Activated CD8-positive, alpha-beta memory T cell treated with anti-CD3 and anti-CD28 coated beads for 1 hour (primary cell): ENCODE measurements at places on chromosomes 16 and 17.

DNA sequence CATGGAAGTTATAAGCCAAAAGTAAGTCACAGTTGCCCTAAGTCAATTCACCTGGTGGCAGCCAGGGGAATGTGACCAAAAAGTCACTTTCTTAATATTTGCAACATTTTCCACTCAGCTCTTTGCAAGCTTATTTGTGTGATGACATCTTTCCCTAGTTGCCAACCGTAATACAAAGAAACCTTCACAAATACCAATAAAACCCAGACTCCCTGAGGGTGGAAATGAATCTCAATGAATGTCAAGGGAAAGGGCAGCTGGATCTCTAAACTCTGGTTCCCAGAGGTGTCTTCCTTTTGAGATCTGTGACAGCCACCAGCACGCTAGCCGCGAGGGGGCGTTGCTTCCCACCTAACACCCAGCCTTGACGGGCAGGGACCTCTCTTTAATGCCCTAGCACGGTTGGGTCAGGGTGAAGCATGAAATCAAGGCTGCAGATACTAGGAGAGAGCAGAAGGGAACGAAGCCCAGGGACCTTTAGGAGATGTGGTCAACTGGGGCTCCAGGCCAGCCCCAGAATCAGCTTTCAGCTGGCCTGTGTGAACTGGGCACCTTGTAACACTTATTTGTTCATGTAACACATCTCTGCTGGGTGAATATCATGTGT, 82.2 kb downstream of the CMC2 start:
- no peak for DNase-seq

GRCh38 chr17:50967795-50968194, 101.6 kb upstream of the TOB1 start:
- DNase-seq = no peak

DNA sequence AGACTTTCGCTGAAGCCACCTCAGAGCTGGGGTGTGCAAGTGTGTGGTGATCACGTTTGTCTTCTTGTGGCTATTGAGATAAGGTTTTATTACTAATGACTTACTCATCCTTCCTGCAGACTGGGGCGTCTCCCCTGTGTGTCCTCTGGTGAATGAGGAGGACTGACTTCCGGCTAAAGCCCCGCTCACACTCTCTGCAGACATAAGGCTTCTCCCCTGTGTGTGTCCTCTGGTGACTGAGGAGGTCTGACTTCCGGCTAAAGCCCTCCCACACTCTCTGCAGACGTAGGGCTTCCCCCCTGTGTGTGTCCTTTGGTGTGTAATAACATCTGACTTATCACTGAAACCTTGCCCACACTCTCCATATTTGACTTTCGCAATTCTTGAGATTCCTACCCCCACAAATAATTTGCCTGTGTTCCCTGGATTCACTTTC, 19.4 kb downstream of the PRDM7 start:
- DNase-seq = no peak

GRCh38 chr16:15054357-15055140, 1.3 kb downstream of the NTAN1 start:
- no peak for DNase-seq

- DNase-seq = no peak
These were observed 154.7 kb upstream of the CACNG3 start for GRCh38 chr16:24101431-24101830.

DNA sequence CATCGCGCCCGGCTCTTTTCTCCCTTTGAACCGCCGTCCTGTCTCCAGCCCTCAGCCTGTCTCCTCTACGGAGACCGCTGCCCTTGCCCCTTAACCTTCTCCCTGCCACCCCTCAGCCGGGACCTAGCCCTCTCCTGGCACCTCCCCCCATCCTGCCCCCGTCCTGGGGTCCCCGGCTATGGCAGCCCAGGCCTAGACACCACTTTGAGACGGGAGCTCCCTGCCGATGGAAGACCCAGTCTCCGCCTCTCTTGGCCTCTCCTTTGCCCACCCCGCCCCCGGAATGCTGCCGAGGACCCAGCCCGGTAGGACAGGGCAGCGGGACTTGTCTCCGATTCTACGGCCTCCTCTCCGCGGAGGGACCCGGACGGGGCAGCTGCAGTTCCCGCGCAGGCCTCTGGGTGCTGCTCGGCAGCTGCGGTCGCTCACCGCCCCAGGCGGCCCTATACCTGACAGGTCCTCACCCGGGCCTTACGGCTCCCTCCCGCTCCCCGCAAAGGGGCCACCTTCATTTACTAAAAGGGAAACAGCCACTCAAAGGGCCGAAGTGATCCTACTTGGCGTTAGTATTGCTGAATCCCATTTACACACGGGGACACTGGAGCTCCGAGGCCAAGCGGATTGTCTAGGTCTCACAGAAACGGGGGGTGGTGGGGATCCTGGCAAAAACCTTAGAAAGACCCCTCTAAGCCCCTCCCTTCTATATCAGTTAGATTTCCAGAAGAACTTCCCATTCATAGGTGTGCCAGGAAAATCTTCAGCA, 32.6 kb upstream of the TAC4 start:
- peak; percentile 57 for DNase-seq

GRCh38 chr16:81601601-81602255, 157.1 kb downstream of the CMIP start:
- no peak for DNase-seq

DNA sequence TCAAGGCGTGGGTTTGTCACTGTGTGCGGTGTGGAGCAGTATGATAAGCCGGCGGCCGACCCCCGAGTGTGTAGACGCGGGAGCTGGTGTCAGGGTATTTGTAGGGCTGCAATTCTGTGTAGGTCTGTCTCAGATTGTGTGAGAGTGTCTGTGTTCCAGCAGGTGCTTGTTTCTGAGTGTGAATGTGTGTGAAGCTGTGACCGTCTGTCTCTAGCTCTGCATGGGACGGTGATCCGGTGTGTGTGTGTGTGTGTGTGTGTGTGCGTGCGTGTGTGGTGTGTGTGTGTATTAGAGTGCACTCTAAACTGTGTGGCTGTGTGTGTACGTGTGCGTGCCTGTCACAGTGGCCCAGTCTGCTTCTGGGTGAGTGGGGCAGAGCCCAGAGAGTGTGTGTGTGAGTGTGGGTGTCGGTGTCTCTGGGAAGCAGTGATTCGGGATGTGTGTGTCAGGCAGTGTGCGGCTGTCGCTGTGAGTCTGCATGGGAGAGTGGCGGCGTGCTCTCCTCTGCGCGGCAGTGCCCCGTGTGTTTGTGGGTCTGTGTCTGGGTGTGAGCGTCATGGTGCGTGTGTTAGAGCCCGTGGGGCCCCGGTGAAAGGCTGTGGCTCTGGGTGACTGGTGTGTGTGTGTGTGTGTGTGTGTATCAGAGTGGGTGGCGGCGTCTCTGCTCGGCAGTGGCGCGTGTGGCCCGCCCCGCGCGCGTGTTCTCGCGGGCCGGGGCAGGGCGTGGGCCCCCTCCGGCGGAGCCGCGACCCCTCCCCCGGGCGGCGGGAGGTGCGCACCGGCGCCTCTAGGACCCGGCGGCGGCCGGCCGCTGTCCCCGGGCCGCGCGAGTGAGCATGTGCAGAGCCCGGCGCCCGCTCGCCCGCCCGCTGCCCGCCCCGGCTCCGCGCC, at the start of gene WSCD1:
WSCD1 (plus strand) TSS at position 841 of the 891 bp plus-strand sequence. CDS start 10,280 bp downstream, outside the sequence.
- DNase-seq = no peak

- no peak for DNase-seq
These were observed 17.8 kb upstream of the TMEM219 start for GRCh38 chr16:29943846-29944799.

GRCh38 chr17:71409712-71410111, 711.1 kb upstream of the SOX9 start:
- no peak for DNase-seq

DNA sequence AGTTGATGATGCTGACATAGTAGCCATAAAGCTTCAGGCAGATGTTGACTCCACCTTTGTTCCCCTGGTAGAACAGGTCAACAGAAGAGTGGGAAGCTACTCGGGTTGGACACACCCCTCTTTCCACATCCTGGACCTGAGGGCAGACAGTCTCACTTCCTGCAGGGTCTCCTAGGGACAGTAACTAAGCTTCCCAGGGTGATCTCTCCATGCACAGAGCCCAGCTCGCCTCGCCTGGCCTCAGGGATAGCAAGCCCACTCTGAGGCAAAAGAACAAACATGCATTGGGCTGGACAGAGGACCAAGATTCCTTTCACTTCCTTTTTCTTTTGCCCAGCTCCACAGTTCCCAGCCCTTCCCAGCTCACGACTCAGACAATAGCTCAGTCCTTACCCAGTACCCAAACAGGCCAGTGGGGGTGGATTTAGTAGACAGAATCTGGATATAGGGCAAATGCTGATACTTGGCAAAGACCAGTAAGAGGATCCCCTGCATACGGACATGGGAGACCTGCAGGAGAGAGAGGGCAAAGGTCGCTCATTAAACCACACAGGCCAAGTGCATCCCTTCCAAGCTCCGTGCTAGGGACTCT, 7.0 kb downstream of the INPP5K start:
- DNase-seq = no peak

DNA sequence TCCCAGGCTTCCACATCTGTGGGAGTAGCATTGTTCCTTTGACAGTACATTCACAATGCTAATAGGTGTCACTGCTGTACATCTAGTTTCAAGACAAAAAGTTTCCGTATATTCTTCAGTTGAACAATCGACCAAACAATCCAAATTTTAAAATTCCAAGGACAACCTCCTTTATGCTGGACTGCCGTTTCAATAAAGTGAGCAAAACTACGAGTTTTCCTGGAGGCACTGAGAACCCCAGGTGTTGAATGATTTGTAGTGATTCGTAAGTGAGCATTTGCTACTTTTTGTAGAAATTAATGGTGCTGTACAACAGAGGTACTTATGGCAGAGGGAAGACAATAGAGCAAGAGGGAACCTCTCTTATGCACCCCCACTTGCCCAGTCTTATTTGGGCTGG, 71.2 kb upstream of the NACA2 start:
- DNase-seq = no peak

DNA sequence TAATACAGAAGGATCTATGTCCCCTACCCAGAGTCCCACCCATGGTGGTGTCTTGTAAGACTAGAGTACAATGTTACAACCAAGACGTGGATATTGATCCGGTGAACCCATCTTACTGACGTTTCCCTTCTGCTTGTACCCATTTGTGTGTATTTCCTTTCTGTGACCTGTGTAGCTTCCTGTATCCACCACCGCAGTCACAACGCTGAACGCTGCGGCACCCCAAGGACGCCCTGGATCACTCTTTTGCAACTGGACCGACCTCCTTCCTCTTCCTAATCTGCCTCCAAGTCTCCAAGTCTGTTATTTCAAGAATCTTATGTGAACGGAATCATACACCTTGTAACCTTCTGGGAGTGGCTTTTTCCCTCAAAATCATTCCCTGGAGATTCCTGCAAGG, 33.5 kb upstream of the CBX4 start:
- no peak for DNase-seq

- DNase-seq = no peak
These were observed 1.3 kb downstream of the NLRC5 start for GRCh38 chr16:56990407-56991286.

- no peak for DNase-seq
These were observed 32.9 kb upstream of the SRSF1 start for GRCh38 chr17:58039975-58040374.

DNA sequence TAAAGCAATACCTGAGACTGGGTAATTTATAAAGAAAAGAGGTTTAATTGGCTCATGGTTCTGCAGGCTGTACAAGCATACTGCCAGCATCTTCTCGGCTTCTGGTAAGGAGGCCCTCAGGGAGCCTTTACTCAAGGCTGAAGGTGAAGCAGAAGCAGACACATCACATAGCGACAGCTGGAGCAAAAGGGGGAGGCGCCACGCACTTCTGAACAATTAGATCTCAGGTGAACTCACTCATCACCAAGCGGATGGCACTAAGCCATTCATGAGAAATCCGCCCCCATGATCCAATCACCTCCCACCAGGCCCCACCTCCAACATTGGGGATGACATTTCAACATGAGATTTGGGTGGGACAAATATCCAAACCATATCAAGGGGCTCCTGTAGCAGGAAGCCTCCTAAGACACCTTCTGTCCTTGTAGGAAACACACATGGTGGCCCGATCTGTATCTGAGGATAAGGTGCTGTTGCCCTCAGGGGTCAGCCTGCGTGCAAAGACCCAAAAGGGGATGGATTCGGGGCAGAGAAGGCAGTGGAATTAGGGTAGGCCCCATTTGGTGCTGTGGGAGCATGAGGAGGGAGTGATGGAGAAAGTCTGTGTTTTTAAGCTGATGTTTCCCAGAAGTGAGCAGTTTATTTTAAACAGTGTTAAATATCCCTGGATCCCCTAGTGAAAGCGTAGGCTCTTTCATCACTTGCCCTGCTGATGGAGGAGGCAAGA, 23.0 kb downstream of the IL21R start:
- no peak for DNase-seq

DNA sequence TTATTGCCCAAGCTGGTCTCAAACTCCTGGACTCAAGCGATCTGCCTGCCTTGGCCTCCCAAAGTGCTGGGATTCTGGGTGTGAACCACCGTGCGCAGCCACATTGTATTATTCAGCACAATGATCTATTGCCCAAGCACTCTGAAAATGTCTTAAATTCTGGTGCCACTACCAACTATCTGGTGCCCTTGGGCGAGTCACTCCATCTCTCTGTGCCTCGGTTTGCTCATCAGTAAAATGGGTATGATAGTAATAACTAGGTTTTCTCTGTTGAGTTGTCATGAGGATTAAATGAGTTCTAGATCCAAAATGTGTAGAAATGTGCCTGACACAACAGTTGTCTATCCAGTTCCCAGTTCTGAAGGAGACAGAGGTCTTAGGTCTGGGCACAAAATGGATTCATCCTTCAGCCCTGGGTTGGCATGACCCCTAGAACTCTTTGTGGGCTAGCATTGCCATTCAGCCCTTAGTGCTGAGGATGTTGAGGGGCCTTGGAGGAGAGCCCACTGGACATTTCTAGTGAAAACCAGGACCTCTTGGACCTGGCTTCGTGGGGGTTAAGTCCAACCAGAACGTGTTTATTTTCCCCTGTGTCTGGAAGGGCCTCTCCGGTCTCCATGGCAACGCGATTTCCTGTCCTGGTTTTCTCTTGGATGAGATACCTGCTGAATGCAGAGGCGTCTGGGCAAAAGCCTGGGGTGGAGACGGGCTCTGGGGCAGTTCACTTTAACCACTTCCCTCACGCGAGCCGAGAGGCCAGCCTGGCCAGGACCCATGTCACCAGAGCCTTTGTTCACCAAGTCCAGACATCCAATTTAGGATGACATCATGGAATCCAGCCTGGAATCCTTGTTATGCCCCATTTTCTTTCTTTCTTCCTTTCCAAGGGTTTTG, 43.7 kb upstream of the TNRC6A start:
- DNase-seq = no peak

GRCh38 chr16:59021751-59022150, 287.6 kb upstream of the GOT2 start:
- DNase-seq = no peak
